ENCODE measurements at places on chromosomes 4 and X.
A peak's percentile ranks its signal among the peaks of the same experiment; 100 is the strongest.

GRCh38 chrX:118717678-118718391, 9.6 kb upstream of the IL13RA1 start:
- no peak for DNase-seq

DNA sequence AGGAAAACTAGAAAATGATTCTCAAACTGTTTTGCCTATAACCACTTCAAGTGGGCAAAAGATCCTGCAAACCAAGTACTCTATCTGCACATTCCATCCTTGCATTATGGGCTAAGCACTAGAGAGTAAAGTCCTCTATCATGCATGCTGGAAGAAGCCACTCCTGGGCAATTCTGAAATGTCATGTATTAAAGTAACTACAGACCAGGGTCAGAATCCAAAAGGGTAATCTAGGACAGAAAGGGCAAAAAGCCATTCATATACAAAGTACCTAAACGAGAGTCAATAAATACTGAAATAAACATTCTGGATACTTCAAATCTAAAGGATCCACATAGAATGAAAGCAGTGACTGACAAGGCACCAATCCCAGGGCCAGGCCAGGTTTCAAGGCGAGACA, 1.0 kb downstream of the SNX12 start:
- DNase-seq, result no peak

DNA sequence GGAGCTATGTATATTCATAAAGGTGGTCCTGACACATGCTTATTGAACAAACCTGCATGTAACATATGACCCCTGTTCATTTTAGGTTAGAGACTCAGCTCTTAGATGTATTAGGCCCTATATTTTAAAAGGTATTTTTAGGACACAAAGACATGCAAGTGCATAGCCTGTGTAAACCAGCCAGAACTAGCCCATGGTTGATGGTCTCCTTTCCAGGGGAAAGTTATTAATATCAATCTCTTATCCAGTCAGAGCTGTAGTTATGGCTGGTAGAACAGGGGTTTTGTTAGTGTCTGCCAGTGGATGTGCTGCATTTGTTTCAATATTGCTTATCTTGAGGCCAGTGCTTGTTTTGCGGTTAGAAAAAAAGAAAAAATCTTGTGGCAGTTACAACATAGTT, 488.6 kb downstream of the KCTD8 start:
- DNase-seq, result no peak

GRCh38 chr4:88791274-88791673, 93.6 kb upstream of the NAP1L5 start:
- no peak for DNase-seq

DNA sequence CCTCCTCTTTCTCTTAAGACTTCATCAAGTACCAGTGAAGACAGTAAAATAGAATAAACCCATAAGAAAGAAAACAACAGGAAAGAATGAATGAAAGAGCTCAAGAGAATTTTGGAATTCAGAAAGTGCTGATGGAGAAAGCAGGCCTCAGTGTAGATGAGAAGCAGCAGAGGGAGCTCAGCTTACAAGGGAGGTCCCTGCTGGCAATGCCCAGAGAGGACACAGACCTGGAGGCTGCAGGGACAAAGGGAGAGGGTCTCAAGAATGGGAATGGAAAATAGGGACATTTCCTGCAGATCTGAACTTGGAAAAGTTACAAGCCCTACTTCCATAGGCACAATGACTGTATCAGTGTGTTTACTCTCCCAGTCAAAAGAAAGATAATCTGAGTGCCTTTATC, 64.5 kb upstream of the MAGEA10 start:
- DNase-seq, result no peak

GRCh38 chrX:18278449-18278848, 57.8 kb upstream of the BEND2 start:
- no peak for DNase-seq

GRCh38 chr4:142348613-142349021, 497.5 kb downstream of the INPP4B start:
- no peak for DNase-seq

DNA sequence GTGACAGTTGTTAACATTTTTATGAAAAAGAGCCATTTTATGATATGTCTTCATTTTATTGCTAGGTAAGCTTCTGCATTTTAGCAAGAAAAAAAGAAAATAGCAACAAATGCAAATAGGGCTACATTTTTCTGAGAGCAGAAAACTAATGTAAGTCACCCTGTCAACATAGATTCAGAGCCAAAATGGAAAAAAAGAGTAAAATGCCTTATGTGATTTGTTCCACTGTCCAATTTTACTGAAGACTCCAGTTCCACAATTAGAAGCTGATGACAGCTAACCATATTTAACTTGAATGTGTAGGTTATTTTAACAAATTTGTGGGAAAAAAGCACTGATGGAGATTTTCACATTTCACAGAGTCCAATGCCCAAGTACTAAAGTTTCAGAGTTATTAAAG, 772.3 kb downstream of the FAT4 start:
- no peak for DNase-seq

DNA sequence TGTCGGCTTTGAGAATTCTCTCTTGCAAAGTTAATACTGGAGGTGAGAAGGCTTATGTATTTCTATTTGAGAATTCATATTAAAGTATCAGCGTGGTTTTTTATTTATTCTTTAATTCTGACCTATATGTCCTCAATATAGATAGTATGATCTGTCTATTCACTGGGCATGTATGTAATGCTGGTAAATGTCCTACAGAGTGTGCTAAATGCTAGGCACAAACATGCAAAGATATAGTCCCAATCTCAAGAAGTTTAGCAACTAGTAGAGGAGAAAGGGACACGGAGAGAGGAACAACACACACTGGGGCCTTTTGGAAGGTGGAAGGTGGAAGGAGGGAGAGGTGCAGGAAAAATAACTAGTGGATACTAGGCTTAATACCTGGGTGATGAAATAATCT, 11.0 kb upstream of the BMPR1B start:
- no peak for DNase-seq

DNA sequence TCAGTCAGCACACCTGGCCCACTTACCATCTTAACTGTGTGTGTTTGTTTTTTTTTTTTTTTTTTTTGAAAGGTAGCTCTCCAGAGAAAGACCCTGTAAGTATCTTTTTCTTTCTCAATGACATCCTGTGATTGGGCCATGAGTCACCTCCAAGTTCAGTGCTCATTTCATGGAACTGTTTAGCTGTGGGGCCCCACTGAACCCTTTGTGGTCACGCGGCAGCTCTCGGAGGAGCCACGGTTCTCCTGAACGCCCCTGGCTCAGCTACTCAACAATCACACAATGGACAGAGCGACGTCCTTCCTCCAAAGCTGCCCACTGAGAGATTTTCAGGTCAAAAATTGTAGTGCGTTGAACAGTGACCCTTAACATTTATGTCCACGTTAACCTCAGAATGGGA, 14.2 kb upstream of the IL3RA start:
- no peak for DNase-seq

- DNase-seq, result no peak
Observed at GRCh38 chr4:7013175-7013574, 30.0 kb upstream of the TADA2B start.

- DNase-seq, result no peak
Observed at GRCh38 chr4:98619180-98619579, 39.2 kb downstream of the TSPAN5 start.

DNA sequence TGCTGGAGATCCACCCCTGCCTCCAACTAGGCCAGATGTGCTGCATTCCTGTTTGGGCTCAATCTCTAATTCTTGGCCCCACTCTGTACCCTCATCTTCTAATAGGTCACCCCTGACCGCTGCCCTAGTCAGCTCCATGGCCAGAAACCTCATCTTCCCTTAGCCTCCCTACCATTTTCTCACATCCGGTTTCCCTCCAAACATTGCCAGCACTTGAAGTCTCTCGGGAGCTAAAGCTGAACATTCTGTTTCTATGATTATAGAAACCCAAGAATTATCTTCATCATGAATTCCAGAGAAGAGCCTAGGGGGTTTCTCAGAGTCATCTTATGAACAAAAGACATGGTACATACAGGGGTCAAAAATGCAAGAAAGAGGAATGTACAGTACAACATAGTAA, 179.7 kb downstream of the AMELX start:
- no peak for DNase-seq

DNA sequence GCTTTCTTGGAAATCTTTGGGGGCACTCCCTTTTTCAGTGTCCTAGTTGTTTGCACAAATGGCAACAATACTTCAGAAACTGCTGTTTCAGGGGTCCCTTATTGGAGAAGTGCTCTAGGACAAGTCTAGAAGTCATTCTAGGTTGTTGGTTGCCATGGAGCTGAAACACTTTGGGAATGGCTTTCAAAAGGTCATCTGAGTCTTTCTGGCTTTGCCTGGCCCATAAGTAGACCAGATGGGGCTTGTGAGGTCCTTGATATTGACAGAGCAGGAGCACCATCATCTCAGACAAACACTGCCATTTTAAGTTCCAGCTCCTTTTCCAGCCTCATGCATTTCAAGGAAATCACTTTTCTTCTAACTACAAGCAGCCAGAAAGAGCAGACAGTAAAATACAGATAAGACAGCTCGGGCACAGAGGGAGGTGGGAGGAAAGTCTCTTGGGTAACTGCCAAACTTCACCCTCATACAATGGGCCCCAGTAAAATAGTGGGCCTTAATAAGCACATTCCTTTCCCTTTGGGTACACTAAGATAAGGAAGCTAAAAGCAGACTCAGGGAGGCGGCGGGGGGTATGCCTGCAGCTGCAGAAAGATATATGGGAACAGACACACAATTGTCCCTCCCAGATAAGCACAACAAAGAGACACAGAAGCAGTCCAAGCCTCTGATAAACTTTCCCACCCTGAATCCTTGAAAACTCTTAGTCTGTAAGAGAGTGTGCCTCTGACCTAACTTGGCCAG, 8.5 kb upstream of the NXF3 start:
- no peak for DNase-seq

- peak; percentile 12 for DNase-seq
Observed at GRCh38 chr4:83212041-83212851, 72.4 kb downstream of the COQ2 start.

DNA sequence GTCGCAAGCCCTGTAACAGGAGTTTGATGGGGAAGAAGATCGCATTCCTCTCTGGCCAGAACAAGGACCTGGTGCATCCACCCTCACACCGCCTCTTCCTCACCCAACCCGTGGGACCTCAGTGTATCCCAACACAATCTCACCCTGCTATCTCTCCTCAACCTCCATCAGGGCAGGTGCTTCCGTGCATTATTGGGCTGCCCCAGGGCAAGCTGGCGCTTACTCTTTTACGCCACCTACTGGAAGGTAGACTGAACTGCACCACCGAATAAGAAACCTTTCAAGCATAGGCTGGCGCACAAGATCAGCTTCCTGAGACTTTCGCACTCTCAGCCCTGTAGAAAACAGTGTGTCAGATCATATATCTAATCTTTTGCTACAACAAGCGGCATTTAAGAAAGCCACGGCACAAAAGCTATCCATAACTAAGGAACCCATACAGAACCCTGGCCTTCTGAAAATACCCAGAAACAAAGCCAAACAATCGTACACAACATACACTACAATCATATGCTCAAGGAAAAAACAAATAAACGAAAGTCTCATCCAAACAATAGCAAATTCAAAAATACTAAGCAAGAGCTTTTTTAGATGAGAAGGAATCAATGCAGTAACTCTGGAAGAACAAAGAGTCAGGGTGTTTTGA, 209.3 kb downstream of the UGT8 start:
- DNase-seq, result no peak

GRCh38 chr4:3220476-3221183, 28.3 kb upstream of the MSANTD1 start:
- DNase-seq, result no peak

DNA sequence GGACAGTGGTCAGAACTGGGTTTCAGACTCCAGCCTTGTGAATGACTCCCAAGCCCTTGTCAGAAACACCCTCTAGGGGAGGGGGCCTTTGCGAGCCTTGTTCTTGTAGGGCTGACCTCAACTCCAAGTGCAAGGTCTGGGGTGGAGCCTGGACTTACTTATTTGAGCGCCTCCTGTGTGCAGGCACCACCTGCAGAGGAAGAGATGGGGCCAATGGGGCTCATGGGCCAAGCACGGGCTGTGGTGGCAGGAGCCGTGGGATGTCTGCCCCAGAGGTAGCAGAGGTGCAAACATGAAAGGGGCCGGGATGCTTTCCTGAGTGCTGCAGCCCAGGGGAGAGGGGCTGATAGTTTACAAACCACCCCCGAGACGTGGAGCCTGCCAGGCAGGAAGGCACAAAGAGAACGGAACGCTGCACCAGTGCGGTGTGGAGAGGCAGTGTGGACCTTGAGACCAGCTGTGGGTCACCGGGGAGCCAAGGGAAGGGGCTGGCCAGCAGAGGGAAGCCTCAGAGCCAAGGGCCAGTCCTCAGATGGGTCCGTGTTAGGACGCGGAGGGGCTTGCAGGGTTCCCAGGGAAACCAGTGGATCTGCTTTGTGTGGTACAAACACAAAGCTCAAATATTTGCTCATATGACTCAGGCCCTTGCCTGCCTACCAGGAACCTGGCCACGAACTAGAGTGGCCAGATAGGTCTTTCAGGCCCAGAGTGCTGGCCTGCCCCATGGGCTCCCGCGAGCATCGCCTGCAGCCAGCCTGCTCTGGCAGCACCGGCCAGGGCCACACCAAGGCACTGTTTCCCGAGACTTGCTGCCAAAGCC, 8.7 kb upstream of the TADA2B start:
- DNase-seq, result no peak

DNA sequence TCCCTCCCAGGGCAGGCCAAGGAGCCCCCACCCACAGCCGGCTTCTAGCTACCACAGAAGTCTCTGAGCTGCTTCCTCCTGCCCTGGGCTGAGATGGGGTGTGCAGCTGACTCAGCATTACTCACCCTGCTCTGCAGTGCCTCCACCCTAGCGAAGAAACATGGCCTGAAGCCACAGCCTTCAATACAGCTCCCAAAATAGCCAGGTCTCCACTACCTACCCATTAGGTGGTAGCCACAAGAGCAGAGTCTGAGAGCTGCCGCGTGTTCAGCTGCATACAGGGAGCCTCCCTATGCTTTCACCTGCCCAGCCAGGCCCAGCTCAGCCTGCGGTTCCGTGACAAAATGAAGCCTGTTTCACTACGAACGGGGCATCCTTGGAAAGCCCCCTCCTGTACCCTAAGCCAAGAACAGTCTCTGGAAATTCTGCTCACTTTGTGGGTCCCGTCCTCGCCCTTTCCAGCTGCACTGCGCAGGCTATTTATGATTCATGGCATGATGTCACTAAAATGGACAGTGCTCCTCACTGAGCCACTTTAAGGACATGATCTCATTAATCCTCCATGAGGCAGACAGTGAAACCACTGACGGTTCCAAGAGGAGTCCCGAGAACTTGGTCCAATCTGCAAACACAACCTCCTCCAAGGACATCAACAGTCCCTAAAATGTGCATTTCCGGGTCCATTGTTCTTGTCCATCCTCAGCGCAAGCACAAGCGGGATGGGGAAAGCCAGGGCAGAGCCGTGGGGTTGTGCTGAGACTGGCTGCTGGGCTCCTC, 20.2 kb downstream of the WDR1 start:
- DNase-seq, result no peak

- DNase-seq, result no peak
Observed at GRCh38 chr4:127558088-127558487, 74.7 kb upstream of the INTU start.

DNA sequence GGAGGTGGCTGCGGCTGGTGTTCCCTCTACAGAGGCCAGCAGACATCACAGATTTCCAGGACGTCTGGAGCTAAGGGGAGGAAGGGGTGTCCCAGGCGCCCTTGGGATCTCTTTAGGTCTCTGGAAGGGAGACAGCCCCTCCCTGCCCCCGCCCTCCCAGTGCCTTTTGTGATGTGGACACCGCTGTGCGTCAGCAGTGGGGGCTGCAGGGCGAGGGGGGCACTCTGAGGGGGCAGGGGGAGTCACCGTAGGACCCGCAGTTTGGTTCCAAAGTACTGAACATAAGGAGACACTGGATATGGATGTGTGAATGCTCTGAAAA, 25.6 kb upstream of the MXD4 start:
- no peak for DNase-seq

All from NCI-H2107 (cell line).